HuH-7 (cell line): ENCODE measurements at places on chromosomes 13 and 19.

DNA sequence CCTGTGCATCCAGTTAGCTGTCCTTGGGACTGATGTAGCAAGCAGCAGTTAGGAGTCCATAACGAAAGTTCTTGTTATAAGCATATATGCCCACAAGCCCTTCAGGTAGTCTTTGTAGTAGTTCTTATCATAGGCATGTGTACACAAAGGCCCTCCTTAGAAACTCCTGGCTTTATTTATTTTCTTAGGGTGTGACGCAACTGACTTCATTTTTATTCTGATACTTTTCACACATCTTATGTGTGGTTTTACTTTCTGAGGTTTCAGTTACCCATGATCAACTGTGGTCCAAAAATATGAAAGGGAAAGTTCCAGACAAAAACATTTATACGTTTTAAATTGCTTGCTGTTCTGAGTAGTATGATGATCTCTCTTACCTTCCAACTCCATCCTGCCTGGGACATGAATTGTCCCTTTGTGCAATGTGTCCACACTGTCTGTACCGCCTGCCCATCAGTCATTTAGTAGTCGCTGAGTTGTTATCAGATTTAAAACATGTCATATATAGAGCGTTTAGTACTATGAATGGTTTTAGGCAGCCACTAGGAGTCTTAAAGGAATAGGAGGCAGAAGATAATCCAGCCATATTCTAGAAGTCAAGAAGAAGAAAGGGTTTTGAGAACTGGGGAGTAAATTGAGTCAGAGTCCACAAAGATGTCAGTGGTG, 19.4 kb downstream of the GPC5 start:
- no peak for DNase-seq

GRCh38 chr13:51995677-51996551, 15.3 kb downstream of the ATP7B start:
- no peak for DNase-seq

DNA sequence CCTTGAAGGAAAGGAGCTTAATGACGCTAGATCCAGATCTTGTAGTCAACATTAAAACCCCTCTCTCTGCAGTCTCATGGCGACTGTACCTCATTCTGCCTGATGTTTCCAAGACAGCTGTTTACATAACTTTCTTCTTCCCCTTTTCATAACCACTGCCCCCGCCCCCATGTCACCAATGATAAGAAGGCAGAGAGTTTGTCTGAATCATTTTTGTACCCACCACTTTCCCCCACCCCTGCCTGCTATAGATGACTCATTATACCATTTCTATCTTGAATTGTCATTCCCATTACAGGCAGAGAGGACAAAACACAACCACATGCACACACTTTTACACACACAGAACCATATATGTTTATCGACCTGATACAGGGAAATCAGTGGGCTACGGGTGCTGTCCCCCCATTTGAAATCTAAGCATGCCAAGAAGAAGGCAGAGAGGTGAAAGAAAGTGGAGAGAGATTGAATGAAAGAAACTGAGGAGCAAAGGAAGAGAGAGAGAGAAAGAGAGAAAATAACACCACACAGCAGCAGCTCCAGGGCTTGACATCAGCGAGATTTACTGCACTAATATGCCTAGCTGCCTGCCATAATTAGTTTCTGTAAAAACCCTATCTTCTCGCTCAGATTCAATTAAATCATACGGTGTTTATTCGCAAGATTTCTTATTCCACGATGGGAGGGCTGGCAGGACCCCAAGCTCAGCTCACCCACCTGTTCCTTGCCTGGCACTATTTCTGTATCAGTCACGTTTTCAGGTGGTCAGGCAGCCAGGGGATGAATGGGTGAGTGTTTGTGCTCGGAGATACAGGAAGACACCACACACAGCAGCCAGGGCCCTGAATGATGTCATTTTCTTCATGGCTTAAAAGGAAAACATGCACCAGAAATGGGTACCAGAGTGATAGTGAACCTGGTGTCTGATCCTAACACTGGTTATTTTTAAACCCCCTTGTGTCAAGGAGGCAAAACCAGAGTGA, 114.3 kb upstream of the SERP2 start:
- no peak for DNase-seq

- no peak for DNase-seq
Observed at GRCh38 chr19:2477732-2478191, 1.8 kb downstream of the GADD45B start.

- DNase-seq, result no peak
Observed at GRCh38 chr19:7706955-7707456, 5.1 kb upstream of the FCER2 start.

DNA sequence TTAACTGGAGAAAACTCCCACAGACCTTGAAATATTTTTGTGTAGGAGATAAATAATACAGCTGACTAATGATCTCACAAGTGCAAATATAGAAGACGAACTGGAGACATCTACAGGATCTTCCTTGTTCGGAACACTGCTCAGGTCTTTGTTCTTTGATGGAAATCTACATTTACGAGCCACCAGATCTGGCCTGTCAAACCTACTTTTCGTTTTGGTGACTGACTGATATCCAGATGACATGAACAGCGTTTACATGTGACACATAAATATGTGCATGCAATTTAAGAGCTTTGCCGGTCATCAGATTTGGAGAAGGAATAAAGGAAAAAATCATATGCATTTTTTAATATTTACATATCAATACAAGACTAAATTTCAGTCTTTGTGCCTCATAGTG, 24.5 kb upstream of the TPP2 start:
- DNase-seq, result no peak

- peak; percentile 94 for DNase-seq
Observed at GRCh38 chr19:55452749-55453346, 8.6 kb downstream of the ISOC2 start.

GRCh38 chr19:40348961-40349507, 539 bp downstream of the PLD3 start:
- no peak for DNase-seq

GRCh38 chr13:41864658-41865057, 96.3 kb downstream of the VWA8 start:
- no peak for DNase-seq

DNA sequence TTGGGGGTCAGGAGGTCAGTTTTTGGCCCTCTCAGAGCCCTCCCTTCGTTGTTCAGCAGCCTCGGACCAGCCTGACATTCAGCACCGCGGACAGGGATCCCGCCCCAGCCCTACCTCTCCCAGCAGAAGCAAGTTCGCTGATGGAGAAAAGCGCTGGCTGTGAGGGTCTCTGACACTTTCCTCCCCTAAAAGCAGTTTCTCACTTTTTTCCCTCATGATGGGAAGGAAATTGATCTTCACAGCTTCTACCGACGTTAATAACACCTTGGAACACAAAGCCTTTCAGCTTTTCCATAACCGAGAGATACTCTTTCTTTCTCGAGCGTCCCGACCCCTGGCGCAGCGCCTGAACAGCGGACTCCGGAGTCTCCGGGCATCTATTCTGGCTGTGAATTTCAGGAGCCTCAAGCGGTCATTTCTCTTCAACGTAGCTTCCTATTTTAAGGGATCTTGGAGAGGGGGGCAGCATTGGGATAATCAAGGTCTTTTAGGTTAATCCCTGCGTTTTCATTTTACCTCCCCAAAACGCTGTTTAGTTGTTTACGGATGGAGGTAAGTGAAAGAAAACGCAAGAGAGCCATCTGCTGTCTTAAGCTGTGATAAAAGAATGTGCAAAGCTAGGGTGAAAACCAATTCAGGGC, 467.2 kb downstream of the ITGBL1 start:
- no peak for DNase-seq
